ENCODE measurements at places on chromosomes 16 and 17.

DNA sequence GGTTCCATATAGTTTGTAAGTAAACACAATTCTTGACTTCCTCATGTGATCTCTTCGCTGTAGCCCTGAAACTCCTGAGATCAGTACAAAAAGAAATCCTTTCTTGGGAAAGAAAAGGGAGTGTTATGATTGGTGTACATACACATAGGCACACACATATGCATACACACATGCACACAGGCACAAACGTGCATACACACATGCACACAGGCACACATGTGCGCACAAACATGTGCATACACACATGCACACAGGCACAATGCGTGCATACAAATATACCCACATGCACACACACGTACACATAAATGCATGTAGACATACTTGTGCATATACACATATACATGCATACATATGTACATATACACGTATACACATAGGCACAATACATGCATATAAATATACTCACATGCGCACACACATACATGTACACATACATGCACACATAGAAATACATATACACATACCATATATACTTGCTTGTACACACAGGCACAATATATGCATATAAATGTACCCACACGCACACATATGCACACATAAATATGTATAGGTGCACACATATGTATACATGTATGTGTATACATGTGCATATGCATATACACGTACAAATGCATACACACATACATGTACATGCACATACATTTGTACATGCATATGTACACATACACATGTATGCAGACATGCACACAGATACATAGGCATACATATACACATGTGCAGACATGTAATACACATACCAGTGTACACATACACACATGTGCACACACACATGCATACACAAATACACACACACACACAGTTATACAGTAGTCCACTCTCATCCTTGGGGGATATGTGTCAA lies 26.4 kb downstream of the CMIP start:
- no peak for DNase-seq

DNA sequence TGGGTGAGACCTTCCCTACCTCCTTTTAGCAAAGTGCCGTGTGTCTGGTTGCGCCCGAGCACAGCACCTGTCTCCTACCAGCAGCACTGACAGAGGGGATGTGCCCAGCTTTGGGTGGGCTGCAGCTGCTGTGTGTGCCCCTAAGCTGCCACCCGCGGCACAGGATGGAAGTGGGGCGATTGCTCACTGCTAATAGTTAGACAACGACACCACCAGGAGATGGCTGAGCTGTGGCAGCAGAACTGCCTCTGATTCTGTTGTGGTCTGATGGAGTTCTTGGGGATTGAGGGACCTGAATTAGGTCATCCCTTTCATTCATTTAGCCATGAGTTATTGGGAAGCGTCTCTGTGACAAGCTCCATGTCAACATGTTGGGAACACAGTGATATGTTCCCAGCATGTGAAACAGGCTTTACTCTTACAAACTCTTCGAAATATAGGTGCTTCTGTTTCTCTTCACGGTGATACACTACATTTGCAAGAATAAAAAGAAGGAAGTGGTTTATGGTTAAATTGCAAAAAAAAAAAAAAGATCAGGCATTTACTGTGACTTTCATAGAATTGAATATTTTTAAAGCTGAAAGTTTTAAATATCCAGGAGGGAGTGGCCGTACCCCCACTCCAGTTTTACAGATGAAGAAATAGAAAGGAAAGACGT lies 184.4 kb downstream of the MAF start:
- no peak for DNase-seq

DNA sequence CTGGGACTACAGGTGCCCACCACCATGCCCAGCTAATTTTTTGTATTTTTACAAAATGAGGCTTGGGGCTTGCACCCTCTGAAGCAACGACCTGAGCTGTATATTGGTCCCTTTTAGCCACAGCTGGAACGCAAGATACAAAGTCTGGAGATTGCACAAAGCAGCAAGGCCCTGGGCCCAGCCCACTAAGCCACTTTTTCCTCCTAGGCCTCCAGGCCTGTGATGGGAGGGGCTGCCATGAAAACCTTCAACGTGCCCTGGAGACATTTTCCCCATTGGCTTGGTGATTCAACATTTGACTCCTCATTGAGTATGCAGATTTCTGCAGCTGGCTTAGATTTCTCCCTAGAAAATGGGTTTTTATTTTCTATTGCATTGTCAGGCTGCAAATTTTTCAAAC lies 69.2 kb downstream of the CYB561 start:
- no peak for DNase-seq

GRCh38 chr16:73220836-73221235 lies 172.9 kb upstream of the ZFHX3 start:
- DNase-seq, result no peak

DNA sequence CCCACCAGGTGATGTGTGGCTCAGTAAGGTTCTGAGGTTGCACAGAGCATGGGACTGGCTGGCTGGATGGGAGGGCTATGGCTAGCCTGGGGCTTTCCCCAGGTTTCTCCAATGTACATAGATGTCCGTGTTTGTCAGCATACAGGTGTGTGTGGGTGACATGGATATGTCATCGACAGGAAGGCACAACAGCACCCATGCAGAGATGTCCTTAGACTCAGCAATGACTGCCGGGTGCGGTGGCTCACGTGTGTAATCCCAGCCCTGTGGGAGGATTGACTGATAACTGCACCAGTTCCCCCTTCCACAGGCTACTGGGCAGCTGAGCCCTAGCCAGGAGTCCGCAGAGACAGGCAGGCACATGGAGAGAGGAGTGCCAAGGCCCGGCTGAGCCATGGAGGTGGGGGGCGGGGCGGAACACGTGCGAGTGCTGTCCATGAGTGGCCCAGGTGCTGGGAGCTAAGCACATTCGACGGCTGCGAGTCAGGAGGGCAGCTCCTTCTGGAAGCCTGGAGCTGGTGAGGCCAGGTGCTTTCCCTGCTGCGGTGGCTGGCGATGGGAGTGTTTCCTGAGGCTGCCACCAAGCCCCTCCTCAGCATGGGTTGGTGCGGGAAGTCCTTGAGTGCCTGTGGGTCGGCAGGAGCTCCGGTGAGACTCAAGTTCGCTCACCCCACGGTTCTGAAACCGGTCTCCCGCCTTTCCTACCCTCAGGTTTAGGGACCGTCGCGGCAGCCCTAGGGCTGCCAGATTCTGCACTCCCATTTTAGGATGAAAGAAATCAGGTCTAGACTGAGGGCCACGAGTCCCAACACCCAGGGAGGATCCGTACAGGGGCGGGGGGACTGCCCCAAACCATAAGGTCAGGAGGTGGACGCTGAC lies 858 bp upstream of the ASPSCR1 start:
- DNase-seq, result no peak

GRCh38 chr17:59786536-59787319 lies 79.3 kb downstream of the VMP1 start:
- DNase-seq, result no peak

DNA sequence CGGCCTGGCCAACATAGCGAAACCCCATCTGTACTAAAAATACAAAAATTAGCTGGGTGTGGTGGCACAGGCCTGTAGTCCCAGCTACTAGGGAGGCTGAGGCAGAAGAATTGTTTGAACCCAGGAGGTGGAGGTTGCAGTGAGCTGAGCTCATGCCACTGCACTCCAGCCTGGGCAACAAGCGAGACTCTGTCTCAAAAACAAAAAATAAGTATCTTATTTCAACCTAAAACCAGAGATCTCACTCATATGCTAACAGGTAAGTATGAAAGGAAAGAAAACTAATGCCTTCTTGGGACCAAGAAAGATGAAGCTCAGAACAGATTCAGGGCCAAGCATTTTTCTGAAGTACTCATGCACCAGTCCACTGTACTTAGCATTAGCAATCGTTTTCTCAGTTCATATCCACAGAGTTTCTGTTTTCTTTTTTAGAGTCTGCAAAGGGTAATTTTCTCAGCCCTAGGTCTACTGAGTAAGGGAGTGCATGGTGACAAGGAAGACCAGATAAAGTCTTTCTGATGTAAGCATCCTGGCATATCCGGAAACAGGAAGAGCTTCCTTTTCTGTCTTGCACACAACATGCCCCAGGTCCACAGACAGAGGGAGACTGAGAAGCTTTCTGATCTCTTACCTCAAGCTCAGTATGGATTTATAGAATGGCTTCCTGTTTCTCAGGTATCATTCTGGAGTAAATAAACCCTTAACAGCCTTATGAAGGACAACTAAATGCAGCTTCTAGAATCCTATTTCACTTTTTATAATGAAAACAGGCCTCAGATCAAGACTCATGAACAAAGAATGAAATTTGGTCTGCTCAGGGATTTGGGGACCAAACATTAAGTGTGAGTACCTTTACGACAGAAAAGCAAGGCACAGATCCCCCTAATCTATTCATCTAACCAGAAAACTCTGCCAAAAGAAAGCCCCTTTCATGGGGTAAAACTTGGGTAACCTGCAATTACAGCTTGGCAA lies 38.7 kb upstream of the FOXJ1 start:
- DNase-seq, result no peak

GRCh38 chr17:49387498-49388289 lies 25.6 kb upstream of the ZNF652 start:
- DNase-seq, result no peak

DNA sequence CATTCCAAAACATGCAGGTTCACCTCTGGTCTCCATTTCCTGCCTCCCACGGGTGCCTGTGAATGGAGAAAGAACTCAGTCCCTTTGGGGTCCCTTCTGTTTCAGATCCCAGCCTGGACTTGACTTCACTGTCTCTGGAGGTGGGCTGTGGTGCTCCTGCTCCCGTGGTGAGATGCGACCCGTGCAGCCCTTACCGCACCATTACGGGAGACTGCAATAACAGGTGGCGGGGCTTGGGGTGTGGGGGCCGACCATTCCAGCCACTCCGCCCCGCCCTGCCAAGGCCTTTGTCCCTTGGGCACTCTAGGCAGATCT lies 10.5 kb downstream of the LPO start:
- no peak for DNase-seq

DNA sequence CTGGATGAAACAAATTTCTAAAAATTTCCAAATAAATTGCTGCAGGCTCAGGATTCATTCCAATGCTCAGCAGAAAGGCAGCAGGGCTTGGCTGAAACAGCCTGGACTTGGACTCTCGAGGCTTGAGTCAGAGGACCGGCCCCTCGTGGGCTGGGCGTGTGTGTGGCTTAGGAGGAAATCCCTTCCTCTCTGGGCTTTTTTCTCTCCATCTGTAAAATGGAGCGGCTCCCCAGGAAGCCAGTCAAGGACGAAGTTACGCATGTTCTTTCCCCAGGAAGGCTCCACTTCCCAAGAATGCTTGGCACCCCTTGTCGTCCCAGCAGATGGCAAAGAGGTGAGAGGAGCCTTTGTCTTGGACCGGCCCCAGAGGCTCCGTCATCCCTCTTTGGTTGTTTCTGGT lies 13.5 kb downstream of the SLC46A1 start:
- no peak for DNase-seq

DNA sequence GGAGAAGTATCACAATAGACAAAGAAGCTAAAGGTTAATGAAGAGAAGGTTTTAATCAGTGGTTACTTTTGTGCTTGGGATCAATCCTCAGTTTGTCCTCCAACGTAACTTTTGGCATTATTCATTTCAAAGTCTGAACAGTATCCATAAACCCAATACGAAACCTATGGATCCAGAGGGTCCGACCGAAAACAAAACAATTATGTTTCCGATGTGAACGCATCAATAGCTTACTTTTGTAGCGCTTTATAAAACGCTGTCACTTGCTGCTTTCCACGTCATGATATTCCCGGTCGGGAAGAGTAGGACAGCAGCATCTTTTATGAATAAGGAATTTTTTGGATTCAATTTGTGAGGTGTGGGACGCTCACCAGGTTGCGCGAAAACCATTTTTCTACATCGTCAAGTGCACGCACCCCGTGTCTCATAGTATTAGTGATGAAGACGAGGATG lies 383.8 kb downstream of the ZFHX3 start:
- no peak for DNase-seq

DNA sequence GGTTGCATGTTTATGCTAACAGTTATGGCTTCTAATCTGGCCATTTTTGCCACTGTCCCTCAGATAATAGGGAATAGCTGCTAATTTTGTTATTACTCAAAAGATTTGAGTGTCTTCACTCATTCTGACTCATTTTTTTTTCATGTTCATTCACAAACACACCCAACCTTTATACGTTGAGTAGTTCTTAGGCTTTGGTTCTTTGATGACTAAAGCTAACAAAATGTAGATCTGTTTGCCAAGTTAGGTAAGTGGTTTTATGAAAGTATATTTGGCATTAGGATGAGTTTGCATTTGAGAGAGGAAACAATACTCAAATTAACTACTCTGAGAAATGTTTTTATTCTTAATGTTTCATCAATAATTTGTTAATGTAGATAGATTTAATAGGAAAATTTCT lies 3.6 kb downstream of the MAP2K4 start:
- no peak for DNase-seq

GRCh38 chr16:50002190-50002589 lies 22.8 kb upstream of the CNEP1R1 start:
- DNase-seq, result no peak

GRCh38 chr17:60729854-60730253 lies 52.2 kb downstream of the BCAS3 start:
- DNase-seq, result no peak

GRCh38 chr17:55567240-55568214 lies 56.3 kb upstream of the SMIM36 start:
- DNase-seq, result no peak

Measured in NCI-H446 treated with DMSO at 0.1 percent for 48 hours (cell line).